ENCODE measurements at places on chromosomes 4 and X.

DNA sequence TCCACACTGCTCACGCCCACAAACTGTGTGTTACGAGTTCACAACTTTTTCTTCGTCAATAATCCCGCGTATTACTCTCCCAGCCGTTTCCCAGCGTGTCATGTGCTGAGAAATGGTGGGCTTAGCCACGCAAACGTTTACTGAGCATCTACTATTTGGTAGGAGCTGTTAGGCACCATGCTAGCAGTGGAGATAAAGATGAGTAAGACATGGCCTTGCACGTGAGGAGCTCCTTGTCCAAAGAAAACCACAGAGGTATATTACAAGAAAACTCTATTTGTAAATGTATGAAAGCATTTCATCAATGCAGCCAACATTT, 821 bp upstream of the TMEM128 start:
- DNase-seq = no peak

DNA sequence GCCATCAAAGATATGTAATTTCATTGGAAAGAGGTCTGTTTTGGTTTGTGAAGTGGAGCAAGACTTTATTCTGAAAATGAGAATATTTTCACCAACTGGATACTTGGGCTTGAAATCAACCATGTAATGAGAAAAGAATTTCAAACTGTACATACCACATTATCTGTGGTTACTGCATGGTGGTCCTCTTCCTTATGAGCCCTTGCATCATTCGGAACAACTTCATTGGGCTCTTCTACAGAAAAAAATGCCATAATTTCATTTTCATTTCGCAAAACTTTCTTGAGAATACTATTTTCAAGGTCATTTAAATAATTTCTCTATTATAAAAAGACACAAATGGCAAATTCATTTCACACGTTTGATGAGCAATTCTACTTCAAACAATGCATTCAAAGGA, 148.6 kb upstream of the RPS6KA6 start:
- DNase-seq = no peak

- DNase-seq = no peak
Measured at GRCh38 chrX:129654652-129655546, at the start of gene APLN. Gene APLN (minus strand): TSS chrX:129654956. CDS start chrX:129654630, 326 bp downstream.

DNA sequence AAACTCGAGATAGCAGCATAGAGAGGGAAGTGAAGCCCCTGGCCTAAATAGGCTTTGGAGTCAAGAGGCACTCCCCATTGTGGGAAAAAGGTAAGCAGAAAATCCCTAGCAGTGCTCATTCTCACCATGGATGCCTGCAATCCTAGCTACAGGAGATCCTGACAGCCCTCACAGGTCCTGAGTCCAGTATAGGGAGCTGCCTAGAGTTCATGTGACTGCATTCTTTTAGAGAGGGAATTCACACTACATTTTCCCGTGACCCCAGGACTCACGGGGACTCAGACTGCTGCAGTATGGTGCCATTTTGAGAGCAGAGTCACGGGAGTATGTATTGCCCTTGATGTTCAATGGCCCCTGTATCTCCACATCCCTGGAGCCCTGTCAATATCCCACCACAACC, 82.4 kb downstream of the MAGED1 start:
- DNase-seq = no peak

DNA sequence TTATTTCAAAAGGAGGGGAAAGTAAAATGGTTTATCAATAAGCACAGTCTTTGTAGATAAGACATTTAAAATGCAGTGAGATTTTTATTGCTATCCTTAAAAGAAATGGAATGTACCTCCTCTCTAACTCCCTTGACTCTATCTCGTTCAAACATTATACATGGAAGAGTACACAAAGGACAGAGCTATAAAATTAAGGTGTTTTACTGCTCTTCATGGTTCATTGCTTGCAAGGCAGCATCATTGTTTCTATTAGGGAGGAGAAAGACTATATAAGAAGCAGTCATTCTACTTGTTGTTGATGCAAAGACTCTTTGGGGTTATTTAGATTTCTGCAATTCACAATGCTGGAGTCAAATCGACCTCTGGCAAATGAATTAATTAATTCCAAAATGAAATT, 380.2 kb upstream of the NDST3 start:
- DNase-seq = no peak

All from RWPE2 (cell line).